ENCODE measurements at places on chromosomes 13 and 19.
A peak's percentile ranks its signal among the peaks of the same experiment; 100 is the strongest.

GRCh38 chr13:44652168-44652567, 76.0 kb upstream of the TSC22D1 start:
- no peak for DNase-seq

DNA sequence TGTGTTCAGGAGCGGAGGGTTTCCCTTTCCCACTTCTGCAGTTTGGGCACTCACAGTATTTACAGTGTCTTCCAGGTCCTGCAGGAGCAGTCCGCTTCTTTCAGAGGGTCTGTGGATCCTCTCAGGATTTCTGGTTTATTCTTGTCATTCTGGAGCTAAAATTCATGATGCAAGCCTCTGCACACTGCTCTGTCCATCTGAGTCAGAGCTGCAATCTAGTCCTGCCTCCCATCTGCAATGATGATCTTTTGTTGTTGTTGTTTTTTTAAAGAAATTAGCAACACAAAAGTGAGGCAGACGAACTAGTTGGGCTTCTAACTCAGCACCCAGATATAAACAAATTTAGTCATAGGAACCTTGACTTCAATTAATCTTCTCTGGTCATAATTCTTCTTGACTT, 86.5 kb downstream of the DLEU7 start:
- no peak for DNase-seq

DNA sequence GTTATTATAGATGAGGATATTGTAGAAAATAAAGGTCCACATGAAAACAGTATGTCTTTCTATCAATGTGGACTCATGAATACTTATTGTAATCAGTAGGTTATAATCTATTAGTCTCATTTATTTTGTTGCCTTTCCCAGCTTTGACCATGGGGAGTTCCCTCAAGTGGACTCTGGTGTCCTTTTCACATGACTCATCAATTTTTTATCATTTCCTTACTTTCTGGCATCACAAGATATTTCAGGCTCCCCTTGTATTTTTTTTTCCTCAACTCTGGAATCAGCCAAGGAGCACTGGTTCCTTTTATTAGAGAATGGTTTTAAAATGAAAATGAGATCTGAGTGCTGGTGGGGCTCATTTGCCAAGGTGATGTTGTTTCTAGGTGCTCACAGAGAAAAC, 63.4 kb upstream of the DIAPH3 start:
- no peak for DNase-seq

DNA sequence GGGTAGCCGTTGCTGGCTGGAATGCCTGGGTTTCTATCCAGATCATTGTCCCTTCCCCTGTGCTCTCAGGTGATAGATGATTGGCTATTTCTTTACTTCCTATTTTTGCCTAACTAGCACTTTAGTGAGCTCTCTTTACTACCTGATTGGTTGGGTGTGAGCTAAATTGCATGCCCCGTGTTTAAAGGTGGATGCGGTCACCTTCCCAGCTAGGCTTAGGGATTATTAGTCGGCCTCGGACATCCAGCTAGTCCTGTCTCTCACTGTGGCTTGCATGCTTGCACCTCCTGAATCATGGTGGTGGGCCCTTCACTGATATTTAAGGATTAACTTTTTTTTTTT, 10.1 kb downstream of the TTYH1 start:
- DNase-seq: no peak

DNA sequence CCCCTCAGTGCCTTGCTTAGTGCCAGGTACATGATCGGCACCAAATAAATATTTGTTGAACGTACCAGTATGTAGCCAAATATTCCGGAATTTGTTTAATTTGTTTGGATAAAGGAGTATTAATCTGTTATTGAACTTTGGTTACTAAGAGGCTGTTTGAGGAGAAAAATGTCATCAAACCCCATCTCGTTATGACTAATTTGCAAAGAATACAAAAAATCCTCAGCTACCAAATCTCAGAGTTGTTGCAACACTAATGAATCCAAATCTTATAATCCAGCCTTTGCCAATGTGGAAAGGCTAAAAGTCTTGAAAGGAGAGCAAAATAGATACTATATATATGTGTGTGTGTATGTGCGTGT, 79.5 kb downstream of the KLF5 start:
- DNase-seq: no peak

DNA sequence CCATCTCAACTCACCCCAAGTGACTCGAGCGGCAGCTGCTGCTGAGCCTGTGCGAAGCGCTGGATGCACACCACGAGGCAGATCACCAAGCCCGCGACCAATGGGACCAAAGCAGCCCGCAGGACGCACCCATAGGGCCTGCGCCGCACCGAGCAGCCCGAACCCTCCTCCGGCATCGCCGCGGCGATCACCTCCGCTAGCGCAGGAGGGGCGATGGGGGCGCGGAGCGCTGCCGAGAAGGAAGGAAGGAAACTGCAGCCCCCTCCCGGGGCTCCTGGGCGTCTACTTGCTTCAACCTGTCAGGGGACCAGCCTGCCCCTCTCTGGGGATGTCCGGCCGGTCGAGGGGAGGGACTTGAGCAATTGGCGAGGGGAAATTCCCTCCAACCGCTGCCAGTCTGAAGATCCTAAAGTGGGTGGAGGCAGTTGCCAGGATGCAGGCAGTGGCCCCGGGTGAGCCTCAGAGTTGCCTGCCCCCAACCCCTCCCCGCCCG, at the start of gene CD70:
Gene CD70, minus strand, starts transcription at position 324 of the 493 bp plus-strand sequence. Its CDS starts 148 bp downstream, at position 176.
- peak; percentile 48 for DNase-seq

DNA sequence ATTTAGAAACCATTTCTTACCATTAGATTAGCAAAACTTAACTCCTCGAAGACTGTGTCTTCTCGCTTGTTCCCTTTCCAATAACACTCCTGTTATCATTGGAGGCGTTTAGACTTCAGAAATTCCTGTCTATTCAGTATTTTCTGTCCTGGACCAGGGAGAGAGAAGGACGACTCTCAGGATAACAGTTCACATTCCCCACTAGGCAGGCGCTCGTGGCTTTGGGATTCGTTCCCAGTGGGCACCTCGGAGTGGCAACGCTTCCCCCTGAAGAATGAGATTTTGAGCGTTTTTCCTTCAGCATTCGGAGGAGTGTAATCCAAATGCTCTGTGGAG, 429 bp upstream of the ZNF225 start:
- no peak for DNase-seq

GRCh38 chr13:102702965-102703725, 8.3 kb upstream of the METTL21C start:
- no peak for DNase-seq

GRCh38 chr19:51136851-51137551, 5.1 kb upstream of the SIGLEC7 start:
- no peak for DNase-seq

DNA sequence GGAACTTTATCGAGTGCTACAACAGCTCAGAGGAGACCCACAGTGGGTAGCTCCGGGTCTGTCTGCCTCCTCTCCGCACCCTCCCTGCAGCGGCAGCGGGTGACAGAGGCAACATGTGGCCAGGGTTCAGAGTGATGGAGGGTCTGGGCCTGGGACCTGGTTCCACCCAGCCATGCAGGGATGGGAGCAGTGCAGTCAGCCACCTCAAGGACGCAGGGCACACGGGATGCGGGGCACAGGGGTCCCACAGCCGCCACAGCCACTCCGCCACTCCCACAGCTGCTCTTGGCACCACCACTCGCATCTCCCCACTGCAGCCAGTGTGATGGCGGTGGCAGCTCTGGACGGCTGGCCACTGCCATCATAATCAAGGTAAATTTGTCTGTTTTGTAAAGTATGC, 892.9 kb downstream of the OLFM4 start:
- no peak for DNase-seq

DNA sequence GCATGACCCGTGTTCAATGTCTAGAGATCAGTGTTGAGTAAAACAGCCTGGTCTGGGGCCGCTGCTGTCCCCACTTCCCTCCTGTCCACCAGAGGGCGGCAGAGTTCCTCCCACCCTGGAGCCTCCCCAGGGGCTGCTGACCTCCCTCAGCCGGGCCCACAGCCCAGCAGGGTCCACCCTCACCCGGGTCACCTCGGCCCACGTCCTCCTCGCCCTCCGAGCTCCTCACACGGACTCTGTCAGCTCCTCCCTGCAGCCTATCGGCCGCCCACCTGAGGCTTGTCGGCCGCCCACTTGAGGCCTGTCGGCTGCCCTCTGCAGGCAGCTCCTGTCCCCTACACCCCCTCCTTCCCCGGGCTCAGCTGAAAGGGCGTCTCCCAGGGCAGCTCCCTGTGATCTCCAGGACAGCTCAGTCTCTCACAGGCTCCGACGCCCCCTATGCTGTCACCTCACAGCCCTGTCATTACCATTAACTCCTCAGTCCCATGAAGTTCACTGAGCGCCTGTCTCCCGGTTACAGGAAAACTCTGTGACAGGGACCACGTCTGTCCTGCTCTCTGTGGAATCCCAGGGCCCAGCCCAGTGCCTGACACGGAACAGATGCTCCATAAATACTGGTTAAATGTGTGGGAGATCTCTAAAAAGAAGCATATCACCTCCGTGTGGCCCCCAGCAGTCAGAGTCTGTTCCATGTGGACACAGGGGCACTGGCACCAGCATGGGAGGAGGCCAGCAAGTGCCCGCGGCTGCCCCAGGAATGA, 1.5 kb upstream of the CEACAM5 start:
- peak; percentile 52 for DNase-seq

- DNase-seq: no peak
Observed at GRCh38 chr19:1826557-1827521, 14.8 kb upstream of the ATP8B3 start.

- no peak for DNase-seq
Observed at GRCh38 chr19:54391589-54392061, 23.6 kb upstream of the TTYH1 start.

DNA sequence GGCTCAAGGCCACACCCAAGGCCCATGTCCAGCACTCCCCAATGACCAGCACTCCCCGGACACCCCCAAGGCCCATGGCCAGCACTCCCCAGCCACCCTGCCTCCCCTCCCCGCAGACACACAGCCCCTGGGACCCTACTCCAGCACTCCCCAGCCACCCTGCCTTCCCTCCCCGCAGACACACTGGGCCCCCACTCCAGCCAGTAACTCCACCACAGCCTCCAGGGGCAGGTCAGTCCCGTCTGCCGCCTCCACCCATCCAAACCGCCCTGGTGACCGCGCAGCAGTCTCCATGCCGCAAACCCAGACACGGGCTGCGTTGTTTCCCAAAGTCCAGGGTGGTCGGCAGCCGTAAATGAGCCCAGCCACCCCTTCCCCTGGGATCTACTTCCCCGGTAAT, 70.7 kb downstream of the SPACA7 start:
- no peak for DNase-seq

DNA sequence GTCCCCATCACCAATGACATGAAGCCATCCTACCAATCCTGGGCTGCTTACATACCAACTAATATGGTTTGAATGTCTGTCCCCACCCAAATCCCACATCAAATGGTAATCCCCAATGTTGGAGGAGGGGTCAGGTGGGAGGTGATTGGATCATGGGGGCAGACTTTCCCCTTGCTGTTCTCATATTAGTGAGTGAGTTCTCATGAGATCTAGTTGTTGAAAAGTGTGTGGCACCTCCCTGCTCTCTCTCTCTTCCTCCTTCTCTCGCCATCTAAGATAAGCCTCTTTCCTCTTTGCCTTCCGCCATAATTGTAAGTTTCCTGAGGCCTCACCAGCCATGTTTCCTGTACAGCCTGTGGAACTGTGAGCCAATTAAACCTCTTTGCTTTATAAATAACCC, 53.6 kb upstream of the FAM124A start:
- no peak for DNase-seq

DNA sequence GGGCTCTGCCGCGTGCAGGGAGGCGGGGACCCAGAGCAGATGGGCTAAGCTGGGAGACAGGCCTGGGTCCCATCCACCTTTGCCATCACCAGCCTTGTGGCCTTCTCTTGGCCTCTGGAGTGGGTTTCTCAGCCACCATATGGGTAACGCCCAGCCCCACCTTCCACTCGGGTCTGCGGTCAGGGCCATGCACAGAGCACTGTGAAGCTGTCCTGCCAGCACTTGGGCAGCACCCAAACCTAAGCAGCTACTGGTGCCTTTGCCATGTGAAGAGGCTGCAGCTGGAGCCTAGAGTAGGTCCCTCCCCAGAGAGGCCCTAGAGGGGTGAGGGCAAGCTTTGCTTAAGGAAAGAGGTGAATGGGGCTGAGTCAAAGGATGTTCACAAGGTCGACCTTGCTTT, 24.1 kb upstream of the NPAS1 start:
- no peak for DNase-seq

DNA sequence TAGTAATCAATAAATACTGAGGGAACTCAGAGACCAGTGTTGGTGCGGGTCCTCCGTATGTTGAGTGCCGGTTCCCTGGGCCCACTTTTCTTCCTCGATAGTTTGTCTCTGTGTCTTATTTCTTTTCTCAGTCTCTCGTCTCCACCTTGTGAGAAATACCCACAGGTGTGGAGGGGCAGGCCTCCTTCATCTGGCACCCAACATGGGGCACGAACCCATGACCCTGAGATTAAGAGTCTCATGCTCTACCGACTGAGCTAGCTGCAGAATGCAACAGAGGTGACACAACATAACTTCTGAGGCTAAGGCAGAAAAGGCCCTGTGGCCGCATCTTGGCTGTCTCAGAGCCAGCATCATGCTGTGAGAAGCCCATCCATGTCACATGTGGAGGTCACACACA, 5.3 kb upstream of the ZNF613 start:
- DNase-seq: no peak

GRCh38 chr19:10430505-10431253, 10.3 kb downstream of the PDE4A start:
- DNase-seq: no peak

DNA sequence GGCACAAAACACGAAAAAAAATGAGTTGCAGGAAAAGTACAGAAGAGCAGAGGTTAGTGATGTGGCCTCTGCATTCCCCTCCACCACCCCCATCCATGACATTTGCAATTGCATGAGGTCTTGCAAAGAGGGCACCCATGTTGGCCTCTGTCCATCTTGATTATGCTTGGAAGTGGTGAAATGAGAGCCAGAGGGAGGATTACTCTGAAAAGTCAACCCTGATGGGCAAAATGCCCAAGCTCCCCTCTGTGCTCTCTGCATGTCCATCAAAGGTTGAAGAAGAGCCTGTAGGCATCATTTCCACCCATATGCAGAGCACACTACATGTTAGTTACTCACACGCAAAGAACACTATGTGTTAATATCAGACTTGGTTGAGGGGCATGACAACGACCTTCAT, 71.4 kb downstream of the SLC15A1 start:
- DNase-seq: no peak

DNA sequence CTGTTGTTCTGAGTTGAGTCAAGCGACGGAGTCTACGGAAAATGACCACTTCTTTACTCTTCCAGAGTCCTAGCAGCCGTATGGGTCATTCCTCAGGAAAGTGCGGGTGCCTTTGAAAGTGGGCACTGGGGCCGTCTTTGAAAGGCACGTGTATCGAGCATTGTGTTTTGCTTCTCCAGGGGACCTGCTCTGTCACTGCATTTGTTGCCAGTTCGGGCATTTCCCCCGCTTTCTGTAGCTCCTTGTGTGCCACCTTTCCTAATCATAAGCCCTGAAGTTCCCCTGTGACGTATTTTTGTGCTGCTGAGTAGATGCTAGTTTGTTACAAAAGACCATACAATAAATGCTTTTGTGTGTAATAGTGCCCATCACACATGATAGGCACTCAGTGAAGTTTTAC, 24.4 kb downstream of the SPATA13 start:
- no peak for DNase-seq
